ENCODE measurements at places on chromosomes 2 and 18.

- no peak for DNase-seq
These were observed 172.4 kb upstream of the SPOPL start for GRCh38 chr2:138329162-138329561.

GRCh38 chr2:19865151-19865550 is 36.6 kb downstream of the TTC32 start:
- no peak for DNase-seq

DNA sequence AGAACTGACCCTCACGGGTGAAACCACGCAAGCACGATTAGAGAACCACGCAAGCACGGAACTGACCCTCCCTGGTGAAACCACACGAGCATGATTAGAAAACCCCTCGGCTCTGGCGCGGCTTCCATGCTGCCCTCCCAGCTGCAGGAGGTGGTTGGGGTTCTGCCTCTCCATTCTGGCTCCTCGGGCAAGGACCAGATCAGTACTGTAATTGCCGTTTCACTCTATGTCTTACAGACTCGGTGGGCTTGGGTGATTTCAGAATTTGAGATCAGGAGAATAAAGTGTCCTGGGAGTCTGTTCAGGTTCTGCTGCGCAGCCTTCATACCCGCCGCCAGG is 58.3 kb upstream of the KCNG2 start:
- DNase-seq: no peak

DNA sequence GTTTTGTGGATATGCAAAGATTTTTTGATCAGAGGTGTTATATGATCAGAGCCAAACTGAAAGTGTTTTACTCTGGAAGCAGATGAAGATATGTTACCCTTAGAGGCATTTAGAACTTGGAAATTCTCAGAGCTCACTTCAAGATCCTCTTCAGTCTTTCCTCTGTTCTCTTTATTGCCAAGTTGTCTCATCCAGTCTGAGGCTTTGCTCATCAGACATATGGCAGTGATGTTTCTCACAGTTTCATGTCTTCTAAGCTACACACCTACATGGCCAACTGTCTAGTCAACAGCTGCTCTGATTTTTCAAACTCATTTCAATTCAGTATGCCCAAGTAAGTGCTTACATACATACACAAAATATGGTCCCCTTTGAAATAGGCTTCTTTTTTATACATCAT is 1504.3 kb upstream of the PIK3C3 start:
- DNase-seq: no peak

- DNase-seq: no peak
These were observed 67.9 kb downstream of the LOXHD1 start for GRCh38 chr18:46588971-46589660.
